ENCODE measurements at places on chromosomes 12 and 14. TPM values are rescaled to one million over a fixed set of nuclear protein-coding genes. Genes with fewer than 3 reads are reported as not detected.

The OVCH1 gene
- total RNA-seq, result not detected

The KLRG1 gene
- 55.8 TPM for total RNA-seq

The LTBR gene
- total RNA-seq, result 1.1 TPM

The ZNF891 gene
- total RNA-seq, result 6.2 TPM

GRCh38 chr12:58711974-58712373 is 208.3 kb downstream of the LRIG3 start:
- H3K27ac ChIP-seq, result no peak overlapping the region
- H3K4me1 ChIP-seq, result no peaks in the 10 kb centered on the region
- H3K27me3 ChIP-seq, result no peaks in the 10 kb centered on the region
- H3K36me3 ChIP-seq, result no peaks in the 10 kb centered on the region
- H3K4me3 ChIP-seq, result no peak overlapping the region

- no peak for DNase-seq
- H3K27me3 ChIP-seq, result no peaks in the 10 kb centered on the region
- no peaks in the 10 kb centered on the region for H3K36me3 ChIP-seq
- no peaks in the 10 kb centered on the region for H3K4me1 ChIP-seq
These were observed 35.5 kb downstream of the SLC5A8 start for GRCh38 chr12:101174541-101174940.

- no peak overlapping the region for H3K4me3 ChIP-seq
- no peaks in the 10 kb centered on the region for H3K27me3 ChIP-seq
- no peaks in the 10 kb centered on the region for H3K4me1 ChIP-seq
- no peak for DNase-seq
- H3K36me3 ChIP-seq, result no peaks in the 10 kb centered on the region
These were observed 191.5 kb downstream of the SYT1 start for GRCh38 chr12:79055926-79056674.

DNA sequence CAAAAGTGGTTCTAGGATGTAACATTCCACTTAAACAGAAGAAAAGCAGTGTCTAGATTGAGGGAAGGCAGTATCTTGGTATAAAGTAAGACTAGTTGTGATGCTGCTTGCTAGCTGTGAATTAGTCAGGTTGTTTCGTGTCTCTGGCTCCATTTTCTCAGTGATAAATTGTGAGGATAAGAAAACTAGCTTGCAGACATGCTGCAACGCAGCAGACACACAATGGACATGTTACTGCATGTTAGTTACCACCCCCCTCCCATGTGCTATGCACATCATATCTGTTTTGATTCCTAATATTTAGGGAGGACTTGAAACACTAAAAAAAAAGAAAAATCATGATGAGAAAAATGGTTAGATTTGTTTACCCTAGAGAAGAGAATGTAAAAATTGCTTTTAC is 2.9 kb downstream of the CCNK start:
- DNase-seq, result no peak
- no peaks in the 10 kb centered on the region for H3K36me3 ChIP-seq
- H3K4me3 ChIP-seq, result no peak overlapping the region
- H3K4me1 ChIP-seq, result peaks cover 73% of the 10 kb centered on the region
- no peak overlapping the region for H3K27ac ChIP-seq

DNA sequence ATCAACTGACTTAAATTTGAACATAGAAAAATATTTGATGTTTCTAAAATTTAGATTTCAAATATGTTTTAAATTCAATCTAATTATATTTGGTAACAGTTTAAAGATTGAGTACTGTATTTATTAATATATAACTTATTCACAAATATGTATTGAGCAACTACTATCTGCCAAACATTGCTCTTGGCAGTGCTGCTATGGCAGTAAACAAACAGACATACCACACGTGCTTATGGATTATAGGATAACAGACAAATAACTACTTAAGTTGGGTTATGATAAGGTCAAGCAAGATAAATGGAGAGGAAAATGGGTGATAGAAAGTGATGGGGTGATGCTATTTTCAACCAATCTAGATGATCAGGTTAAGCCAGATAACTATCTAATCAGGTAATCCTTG is 538.1 kb downstream of the C12orf50 start:
- no peaks in the 10 kb centered on the region for H3K36me3 ChIP-seq
- H3K4me1 ChIP-seq, result no peaks in the 10 kb centered on the region

DNA sequence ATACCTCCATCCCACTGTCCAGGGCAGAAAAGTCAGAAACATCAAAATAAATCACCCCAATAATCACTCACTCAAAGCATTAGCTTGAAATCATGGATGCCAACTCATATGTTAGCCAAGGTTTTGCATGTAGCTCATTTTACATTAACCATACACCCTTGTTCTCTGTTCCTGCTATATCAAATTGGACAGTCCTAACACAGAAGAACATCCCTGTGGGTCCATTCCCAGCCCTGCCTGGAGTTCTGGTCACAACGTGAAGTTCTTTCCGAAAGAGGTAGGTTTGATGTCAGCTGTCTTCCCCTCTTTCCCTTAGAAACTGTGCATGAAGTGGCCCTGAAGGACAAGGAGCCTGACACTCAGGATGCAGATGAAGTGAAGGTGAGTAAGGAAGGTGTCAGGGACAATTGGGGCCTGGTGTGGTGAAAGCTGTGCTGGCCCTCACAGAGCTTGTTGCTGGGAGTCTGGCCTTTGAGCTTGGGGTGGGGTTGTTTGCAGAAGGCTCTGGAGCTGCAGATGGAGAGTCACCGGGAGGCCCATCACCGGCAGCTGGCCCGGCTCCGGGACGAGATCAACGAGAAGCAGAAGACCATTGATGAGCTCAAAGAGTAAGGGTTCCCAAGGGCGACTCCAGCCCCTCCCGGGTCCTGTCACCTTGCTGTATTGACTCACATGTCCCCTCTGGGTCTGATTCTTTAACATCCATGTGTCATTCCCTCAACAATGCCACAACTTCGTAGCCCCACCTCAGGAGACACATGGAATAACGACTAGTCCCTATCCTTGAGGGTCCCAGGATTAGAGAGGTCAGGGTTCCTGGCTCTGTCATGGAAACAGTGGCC is 15.0 kb upstream of the PIP4K2C start:
- no peak for DNase-seq
- no peak overlapping the region for H3K27ac ChIP-seq
- no peaks in the 10 kb centered on the region for H3K27me3 ChIP-seq
- no peak overlapping the region for H3K4me3 ChIP-seq

DNA sequence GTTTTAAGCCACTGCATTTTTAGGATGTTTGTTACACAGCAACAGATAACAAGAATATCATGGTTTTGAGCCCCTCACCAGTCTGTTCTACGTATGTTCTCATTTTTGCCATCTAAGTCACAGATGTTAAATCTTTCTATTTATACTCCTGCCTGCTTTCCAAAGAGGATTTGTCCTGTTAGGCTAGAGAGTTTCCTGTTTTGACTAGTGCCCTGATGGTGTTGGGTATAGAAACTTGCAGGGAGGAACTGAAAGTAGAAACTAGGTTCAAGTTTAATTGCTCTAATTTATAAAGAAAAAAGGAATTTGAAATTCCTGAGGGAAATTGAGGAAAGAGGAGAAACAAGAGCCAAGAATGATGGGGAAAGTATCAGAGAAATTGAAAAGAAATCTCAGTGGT is 74.4 kb upstream of the COCH start:
- no peak overlapping the region for H3K27ac ChIP-seq
- H3K27me3 ChIP-seq, result no peaks in the 10 kb centered on the region
- no peaks in the 10 kb centered on the region for H3K36me3 ChIP-seq
- no peak for DNase-seq
- H3K4me1 ChIP-seq, result no peaks in the 10 kb centered on the region

DNA sequence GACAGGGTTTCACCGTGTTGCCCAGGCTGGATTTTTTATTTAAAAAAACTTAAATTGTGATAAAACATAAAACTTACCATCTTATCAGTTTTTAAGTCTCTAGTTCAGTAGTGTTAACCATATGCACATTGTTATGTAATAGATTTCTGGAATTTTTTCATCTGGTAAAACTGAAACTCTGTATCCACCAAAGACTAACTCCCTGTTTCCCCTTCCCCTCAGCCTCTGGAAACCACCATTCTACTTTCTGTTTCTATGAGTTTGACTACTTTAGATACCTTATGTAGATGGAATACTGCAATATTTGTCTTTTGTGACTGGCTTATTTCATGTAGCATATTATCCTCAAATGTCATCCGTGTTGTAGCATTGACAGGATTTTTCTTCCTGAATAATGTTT is 12.8 kb upstream of the PLEKHG3 start:
- no peaks in the 10 kb centered on the region for H3K27me3 ChIP-seq
- no peak overlapping the region for H3K4me3 ChIP-seq
- no peaks in the 10 kb centered on the region for H3K36me3 ChIP-seq
- H3K4me1 ChIP-seq, result peaks cover 54% of the 10 kb centered on the region
- no peak overlapping the region for H3K27ac ChIP-seq
- no peak for DNase-seq

DNA sequence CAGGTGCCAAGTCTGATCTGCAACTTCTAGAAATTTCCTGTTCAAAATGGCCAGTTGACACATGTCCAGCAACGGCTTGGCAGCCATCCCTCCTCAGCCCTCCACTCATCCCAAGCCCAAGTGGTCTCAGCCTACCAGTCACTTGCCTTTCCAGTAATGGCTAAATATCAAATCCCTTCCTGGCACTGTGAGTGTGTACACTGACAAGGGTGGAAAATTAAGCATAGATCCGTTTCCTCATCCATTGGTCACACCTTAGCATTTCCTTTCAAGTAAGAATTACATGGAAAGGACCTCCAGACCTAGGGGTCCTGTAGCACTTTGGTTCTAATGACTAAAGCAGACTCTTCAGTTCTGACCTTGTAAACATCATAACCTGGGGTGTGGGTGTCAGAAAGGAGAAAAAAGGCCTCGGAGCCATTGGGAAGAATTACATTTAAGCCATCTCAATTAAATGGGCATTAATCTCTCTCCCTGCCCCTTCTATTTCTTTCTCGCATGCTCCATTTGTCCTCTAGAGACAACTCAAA is 15.4 kb downstream of the LLPH start:
- no peak overlapping the region for H3K27ac ChIP-seq
- no peaks in the 10 kb centered on the region for H3K36me3 ChIP-seq
- H3K4me3 ChIP-seq, result no peak overlapping the region
- no peak for DNase-seq
- no peaks in the 10 kb centered on the region for H3K27me3 ChIP-seq
- H3K4me1 ChIP-seq, result peaks cover 7% of the 10 kb centered on the region

- H3K4me1 ChIP-seq, result no peaks in the 10 kb centered on the region
- no peak for DNase-seq
- H3K27ac ChIP-seq, result no peak overlapping the region
- H3K36me3 ChIP-seq, result no peaks in the 10 kb centered on the region
- H3K4me3 ChIP-seq, result no peak overlapping the region
These were observed 51.4 kb upstream of the ANO2 start for GRCh38 chr12:5996459-5996858.

GRCh38 chr12:9792961-9793617 is 32.4 kb upstream of the CD69 start:
- H3K27me3 ChIP-seq, result no peaks in the 10 kb centered on the region
- H3K4me1 ChIP-seq, result peaks cover 57% of the 10 kb centered on the region
- no peak for DNase-seq

DNA sequence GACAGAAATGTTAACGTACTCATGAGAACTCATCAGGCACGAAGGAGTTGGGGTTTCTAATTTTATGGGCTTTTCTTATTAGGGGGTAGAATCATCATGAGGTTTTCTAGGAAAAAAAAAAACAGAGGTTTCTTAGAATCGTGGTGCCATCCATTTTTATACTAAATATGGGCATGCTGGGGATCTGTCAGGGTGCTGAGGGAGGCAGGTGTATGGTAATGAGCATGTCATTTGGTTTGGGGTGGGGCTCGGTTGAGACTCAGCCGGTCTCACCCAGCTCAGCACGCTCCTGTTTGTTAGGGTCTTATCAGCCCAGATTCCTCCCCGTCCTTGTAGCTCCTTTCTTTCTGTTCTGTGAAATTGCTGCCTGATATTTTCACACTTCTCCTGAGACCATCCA is 98.2 kb downstream of the DICER1 start:
- no peaks in the 10 kb centered on the region for H3K4me1 ChIP-seq
- H3K36me3 ChIP-seq, result no peaks in the 10 kb centered on the region
- H3K27me3 ChIP-seq, result no peaks in the 10 kb centered on the region
- no peak overlapping the region for H3K4me3 ChIP-seq
- no peak overlapping the region for H3K27ac ChIP-seq

DNA sequence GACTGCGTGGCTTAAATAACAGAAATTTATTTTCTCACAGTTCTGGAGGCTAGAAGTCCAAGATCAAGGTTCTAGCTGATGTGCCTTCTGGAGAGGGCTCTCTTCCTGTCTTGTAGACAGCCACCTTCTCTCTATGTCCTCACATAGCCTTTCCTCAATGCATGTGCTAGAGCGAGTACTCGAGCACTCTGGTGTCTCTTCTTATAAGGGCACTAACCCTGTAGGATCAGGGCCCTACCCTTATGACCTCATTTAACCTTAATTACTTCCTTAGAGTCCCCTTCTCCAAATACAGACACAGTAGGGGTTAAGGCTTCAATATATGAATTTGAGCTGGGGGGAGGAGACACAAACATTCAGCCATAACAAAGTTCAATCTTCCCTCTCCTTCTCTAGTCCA is 10.2 kb downstream of the DHH start:
- DNase-seq, result no peak
- no peak overlapping the region for H3K27ac ChIP-seq
- H3K27me3 ChIP-seq, result peaks cover 9% of the 10 kb centered on the region
- H3K4me1 ChIP-seq, result peaks cover 23% of the 10 kb centered on the region
- H3K36me3 ChIP-seq, result no peaks in the 10 kb centered on the region
- H3K4me3 ChIP-seq, result no peak overlapping the region

DNA sequence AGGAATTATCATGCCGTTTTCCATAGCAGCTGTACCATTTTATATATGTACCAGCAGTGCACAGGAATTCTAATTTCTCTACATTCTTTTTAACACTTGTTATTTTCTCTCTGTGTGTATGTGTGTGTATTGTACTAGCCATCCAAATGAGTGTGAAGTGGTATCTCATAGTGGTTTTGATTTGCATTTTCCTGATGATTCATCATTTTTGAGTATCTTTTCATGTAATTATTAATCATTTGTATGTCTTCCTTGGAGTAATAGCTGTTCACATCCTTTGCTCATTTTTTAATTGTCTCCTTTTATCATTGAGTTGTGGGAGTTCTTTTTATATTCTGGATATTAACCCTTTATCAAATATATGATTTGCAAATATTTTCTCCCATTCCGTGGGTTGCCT is 95.6 kb upstream of the MANSC4 start:
- no peaks in the 10 kb centered on the region for H3K27me3 ChIP-seq
- no peaks in the 10 kb centered on the region for H3K4me1 ChIP-seq
- H3K27ac ChIP-seq, result no peak overlapping the region
- H3K4me3 ChIP-seq, result no peak overlapping the region
- DNase-seq, result no peak

- H3K36me3 ChIP-seq, result peaks cover 6% of the 10 kb centered on the region
- peak within 1 kb of the TSS; percentile 81 for H3K27ac ChIP-seq
- H3K27me3 ChIP-seq, result no peaks in the 10 kb centered on the region
- H3K4me1 ChIP-seq, result peaks cover 69% of the 10 kb centered on the region
- DNase-seq, result peak; percentile 81
These were observed at the start of gene EVL for GRCh38 chr14:100065111-100065871. EVL (plus strand) TSS chr14:100065422; CDS start chr14:100065501, 79 bp downstream.

DNA sequence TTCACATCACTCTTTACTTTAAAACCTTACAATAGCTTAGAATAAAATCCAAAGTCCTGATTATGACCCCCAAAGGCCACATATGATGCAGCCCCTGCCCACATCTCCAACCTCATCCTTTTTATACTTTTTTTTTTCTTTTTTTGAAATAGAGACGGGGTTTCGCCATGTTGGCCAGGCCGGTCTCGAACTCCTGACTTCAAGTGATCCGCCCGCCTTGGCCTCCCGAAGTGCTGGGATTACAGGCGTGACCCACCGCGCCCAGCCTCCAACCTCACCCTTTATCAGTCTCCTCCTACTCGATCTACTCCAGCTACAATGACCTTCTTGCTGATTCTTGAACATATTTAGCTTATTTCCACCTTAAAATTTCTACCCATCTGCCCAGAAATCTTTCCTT is 1.2 kb upstream of the MAPKAPK5 start:
- H3K27ac ChIP-seq, result peak overlapping the region; percentile 84
- H3K36me3 ChIP-seq, result no peaks in the 10 kb centered on the region
- H3K4me1 ChIP-seq, result peaks cover 46% of the 10 kb centered on the region
